Left lung (tissue), 14 donors: ENCODE measurements at places on chromosomes 11 and 22. TPM values are rescaled to one million over a fixed set of nuclear protein-coding genes. Genes with fewer than 3 reads are reported as not detected.

PDE3B gene
- polyA plus RNA-seq = 30.3 TPM

KAT5 gene
- 69.2 TPM for polyA plus RNA-seq

SLC25A45 gene
- polyA plus RNA-seq = 17.0 TPM

OOSP4B gene
- polyA plus RNA-seq = not detected

- no peaks in the 10 kb centered on the region for H3K36me3 ChIP-seq
- no peak for DNase-seq
- H3K4me3 ChIP-seq = no peak overlapping the region
- H3K27me3 ChIP-seq = no peaks in the 10 kb centered on the region
Measured at GRCh38 chr11:79691445-79691844, 250.6 kb upstream of the TENM4 start.

GRCh38 chr11:5665051-5665570 is 19.8 kb downstream of the TRIM5 start:
- no peak overlapping the region for H3K27ac ChIP-seq
- H3K4me1 ChIP-seq = no peaks in the 10 kb centered on the region
- no peaks in the 10 kb centered on the region for H3K36me3 ChIP-seq
- DNase-seq = no peak
- no peak overlapping the region for H3K4me3 ChIP-seq
- no peaks in the 10 kb centered on the region for H3K27me3 ChIP-seq

DNA sequence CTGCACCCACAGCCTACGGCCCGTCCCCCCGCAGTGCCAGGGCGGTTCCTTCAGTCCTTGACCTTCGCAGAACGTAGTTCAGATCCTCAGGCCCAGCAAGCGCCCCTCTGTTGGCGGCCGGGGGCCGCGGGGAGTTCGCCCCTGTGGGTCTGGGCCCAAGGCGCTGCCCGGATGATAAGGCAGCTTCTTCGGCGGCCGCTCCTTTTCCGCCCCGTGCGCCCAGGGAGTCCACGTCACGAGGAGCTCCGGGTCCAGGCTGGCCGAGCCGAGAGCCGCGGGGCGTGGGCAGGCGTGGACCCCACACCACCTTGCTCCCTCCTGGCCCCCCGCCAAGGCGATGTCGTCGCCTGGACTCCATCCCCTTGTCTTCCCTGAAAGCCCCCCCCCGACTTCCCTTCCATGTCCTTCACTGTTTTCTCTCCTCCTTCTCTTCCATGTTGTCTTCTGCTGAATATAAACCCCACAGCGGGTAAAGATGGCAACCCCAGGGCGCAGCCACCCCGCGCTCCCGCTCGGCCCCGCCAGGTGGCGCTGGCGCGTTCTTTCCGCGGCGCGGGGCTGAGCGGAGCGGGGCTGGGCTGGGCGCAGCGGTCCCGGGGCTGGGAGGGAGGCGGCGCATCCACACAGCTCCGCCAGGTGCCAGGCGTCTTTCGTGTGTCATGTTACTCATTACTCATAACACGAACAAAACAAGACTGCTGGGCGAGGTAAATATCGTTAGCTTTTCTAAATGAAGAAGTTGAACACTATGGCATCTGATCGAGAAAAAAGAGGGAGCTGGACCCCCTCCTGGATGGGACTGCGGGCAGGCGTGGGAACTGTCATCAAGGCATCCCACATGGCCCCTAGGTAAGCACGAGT is 321.0 kb downstream of the NTM start:
- no peak overlapping the region for H3K27ac ChIP-seq
- no peaks in the 10 kb centered on the region for H3K4me1 ChIP-seq
- H3K27me3 ChIP-seq = peaks cover 87% of the 10 kb centered on the region

DNA sequence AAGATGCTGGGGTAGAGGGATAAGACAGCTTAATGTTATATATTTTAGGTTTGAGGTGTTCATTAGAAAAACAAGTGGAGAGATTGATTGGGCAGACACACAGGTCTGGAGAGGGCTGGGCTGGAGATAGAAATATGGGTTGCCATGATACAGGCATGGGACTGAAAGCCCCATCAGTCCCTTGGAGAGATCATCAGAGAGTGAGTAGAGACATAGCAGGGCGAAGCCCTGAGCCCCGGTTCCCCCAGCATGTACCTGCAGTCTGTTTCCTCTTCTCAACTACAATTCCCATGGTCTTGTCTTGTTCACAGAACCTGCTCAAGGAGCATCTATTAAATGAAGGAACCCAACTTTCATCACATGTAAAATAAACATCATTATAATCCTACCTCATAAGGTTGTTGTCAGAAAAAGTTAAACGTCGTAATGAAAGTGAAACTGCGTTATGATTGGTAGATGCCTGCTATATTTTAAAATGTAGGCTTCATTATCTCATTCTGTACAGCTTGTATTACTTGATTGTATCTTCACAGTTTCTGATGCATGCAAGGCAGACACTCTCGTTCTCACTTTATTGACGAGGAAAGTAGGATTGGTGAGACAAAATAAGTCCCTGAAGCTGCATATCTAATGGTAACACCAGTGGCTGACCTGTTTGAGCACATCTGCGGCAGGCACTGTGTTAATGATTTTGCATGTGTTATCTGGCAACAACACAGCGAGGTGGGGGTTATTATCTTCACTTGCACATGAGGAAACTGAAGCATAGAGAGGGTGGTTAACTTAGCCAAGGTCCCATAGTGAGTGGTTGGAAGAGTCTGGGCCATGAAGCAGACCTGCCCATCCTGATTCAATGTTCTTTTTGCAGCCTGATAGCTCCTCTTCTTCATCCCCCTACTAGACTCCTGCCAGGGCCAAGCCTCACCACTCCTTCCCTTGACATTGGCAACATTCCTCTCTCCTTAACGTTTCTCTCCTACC is 63.5 kb downstream of the ENDOD1 start:
- no peak for DNase-seq
- H3K4me1 ChIP-seq = peaks cover 9% of the 10 kb centered on the region
- H3K4me3 ChIP-seq = no peak overlapping the region
- H3K27me3 ChIP-seq = no peaks in the 10 kb centered on the region

GRCh38 chr11:62489204-62489603 is 57.4 kb downstream of the AHNAK start:
- peaks cover 8% of the 10 kb centered on the region for H3K4me1 ChIP-seq
- no peak overlapping the region for H3K4me3 ChIP-seq
- no peak overlapping the region for H3K27ac ChIP-seq

DNA sequence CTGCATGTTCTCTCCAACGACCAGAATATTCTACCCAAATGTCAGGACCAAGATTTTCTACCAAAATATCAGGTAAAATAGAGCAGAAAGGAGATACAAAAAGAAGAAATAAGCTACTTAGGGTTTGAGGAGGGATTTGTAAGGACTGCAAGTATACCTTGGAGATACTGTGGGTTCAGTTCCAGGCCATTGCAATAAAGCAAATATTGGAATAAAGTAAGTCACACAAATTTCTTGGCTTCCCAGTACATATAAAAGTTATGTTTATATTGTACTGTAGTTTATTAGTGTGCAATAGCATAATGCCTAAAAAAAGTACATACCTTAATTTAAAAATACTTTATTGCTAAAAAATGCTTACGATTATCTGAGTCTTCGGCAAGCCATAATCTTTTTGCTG is 34.1 kb downstream of the CCDC15 start:
- DNase-seq = no peak
- H3K4me1 ChIP-seq = no peaks in the 10 kb centered on the region
- no peak overlapping the region for H3K27ac ChIP-seq
- H3K36me3 ChIP-seq = no peaks in the 10 kb centered on the region
- no peak overlapping the region for H3K4me3 ChIP-seq

DNA sequence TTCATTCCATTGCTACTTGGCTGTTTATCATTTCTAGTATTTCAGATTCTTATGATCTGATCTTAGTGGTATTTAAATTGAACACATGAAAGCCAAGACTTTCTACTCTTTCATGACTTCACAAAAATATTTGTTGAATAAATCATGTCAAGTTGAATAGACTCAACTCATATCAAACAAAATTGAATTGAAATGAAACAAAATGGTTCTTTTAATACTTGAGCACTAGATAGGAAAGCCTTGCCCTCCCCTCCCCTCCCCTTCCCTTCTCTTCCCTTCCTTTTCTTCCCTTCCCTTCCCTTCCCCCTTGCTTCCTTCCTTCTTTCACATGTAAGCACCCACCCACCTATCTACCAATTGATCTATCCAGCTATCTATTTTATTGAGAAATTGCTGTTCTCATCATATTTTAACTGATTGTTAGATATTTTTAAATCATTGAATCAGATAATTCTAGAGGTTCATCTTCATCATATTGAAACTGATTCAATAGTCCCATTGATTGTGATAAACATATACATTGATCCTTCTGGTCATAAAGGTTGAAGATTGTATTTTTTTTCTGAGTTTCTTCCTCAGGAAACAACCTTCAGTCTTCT is 2015.9 kb downstream of the LRRC4C start:
- no peaks in the 10 kb centered on the region for H3K36me3 ChIP-seq
- H3K27ac ChIP-seq = no peak overlapping the region
- no peak overlapping the region for H3K4me3 ChIP-seq
- H3K4me1 ChIP-seq = no peaks in the 10 kb centered on the region
- no peaks in the 10 kb centered on the region for H3K27me3 ChIP-seq
- DNase-seq = no peak

- H3K4me3 ChIP-seq = no peak overlapping the region
- DNase-seq = no peak
- H3K27me3 ChIP-seq = no peaks in the 10 kb centered on the region
- H3K4me1 ChIP-seq = peaks cover 18% of the 10 kb centered on the region
- H3K36me3 ChIP-seq = no peaks in the 10 kb centered on the region
Measured at GRCh38 chr11:86039094-86039493, 29.8 kb downstream of the PICALM start.

DNA sequence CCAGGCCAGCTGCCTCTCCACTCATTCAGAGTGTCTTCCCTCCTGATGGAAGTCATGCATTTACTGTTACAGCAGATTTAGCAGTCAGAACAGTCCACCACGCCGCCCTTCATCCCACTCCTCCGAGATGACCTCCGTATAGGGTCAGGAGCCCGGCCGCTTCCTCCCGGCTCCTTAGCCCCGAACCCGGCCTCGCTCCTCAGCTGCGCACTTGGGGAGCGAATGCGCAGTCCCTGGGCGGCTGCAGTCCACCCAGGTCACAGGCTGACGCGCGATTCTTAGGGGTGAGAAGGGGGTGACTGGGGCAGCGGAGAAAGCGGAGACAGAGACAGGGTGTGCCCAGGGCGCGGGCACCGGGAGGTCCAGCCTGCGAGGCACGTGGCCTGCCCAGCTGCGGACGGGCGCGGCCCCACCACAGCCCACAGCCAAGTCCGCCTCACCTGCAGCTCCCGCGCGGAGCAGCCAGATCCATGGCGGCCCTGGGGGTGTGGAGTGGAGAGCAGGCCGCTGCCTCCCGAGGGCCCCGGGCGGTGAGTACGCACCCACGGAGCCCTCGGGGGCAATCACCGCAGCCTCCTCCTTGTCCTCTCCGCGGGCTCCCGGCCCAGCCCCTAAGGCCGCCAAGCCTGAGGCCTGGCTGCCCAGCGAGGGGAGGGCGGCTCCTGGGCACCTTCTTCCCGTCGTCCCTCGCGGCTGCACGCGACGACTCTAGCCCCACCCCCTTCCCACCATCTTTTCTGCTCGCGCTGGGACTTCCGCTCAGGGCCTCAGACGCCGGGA is 286.6 kb downstream of the BRD1 start:
- H3K4me3 ChIP-seq = no peak overlapping the region
- no peak overlapping the region for H3K27ac ChIP-seq
- no peak for DNase-seq
- H3K36me3 ChIP-seq = no peaks in the 10 kb centered on the region
- peaks cover 5% of the 10 kb centered on the region for H3K27me3 ChIP-seq

DNA sequence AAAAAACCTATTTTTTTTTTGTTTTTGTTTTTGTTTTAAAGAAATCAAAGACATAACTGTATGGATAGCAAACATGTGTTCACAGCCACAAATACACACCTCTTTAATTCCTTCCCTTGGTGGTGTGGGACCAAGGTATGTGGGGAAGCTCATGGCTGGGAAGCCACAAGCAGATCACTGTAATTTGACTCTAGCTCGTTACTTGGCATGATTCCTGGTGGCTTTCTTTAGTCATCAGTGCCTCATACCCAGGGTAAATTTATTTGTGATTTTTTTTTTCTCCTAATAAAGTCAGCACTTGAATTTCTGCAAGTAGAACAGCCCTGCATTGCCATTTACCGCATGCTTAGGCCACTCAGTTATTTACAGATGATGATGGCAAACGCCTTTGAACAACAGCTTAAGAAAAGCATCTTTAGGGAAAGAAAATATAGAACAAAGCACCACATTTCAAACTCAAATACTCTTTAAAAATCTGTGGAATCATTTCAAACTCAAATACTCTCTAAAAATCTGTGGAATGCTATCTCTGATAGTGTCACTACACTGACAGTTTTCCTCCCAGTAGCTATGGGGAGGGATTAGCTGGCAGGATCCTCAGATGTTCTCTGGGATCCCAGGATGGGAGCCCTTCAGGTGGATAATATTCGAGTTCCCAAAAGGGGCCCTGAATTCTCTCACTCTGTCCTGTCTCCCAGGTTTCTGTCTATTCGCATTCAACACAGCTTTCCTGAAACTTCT is 687.2 kb downstream of the OPCML start:
- H3K36me3 ChIP-seq = no peaks in the 10 kb centered on the region
- H3K4me3 ChIP-seq = no peak overlapping the region
- H3K27ac ChIP-seq = no peak overlapping the region
- DNase-seq = no peak
- no peaks in the 10 kb centered on the region for H3K4me1 ChIP-seq
- no peaks in the 10 kb centered on the region for H3K27me3 ChIP-seq
